Stimulated activated CD8-positive, alpha-beta memory T cell treated with anti-CD3 and anti-CD28 coated beads, Interleukin-15, amount 100 ng/mL, for 48 hours (primary cell): ENCODE measurements at places on chromosomes 7 and 10.

- no peak for DNase-seq
Observed at GRCh38 chr10:33094263-33095051, 136.4 kb upstream of the ITGB1 start.

DNA sequence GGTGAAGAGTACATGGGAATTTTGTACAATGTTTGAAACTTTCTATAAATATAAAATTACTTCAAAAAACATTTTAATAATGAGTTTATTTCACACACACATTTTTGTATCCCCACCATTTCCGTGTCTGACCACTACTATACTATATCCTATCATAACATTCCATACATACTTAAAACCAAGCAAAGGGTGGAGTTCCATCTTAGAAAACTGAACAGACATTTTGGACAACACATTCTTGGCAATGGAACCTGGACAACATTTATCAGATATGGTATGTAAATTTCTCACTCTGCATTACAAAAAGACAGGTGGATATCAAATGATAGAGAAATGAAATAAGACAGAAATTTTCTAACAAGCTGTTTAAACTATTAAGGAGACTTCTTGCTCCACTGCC is 168.9 kb downstream of the TWIST1 start:
- DNase-seq, result no peak

GRCh38 chr10:35872671-35873070 is 230.6 kb upstream of the FZD8 start:
- no peak for DNase-seq

DNA sequence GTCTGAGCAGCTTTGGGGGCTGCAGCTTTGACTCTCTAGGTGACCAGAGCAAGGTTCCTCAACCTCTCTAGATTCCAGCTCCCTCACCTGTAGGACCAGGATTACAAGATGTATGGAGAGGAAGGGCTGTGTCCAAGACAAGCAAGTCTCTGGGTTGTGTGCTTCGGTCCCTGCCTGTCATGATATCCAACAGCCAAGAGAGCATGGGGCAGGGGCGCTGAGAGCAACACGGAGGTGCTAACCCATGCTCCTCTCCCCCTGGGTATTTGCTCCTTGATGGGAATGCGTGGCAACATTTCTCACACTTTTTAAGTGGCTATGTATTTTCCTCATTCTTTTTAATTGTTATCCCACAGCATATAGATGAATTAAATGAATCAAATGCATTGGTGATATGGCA is 10.3 kb downstream of the CDHR1 start:
- no peak for DNase-seq

- no peak for DNase-seq
Observed at GRCh38 chr7:16619979-16620408, 25.6 kb downstream of the ANKMY2 start.

GRCh38 chr7:66877577-66878300 is 43.3 kb upstream of the TMEM248 start:
- no peak for DNase-seq

DNA sequence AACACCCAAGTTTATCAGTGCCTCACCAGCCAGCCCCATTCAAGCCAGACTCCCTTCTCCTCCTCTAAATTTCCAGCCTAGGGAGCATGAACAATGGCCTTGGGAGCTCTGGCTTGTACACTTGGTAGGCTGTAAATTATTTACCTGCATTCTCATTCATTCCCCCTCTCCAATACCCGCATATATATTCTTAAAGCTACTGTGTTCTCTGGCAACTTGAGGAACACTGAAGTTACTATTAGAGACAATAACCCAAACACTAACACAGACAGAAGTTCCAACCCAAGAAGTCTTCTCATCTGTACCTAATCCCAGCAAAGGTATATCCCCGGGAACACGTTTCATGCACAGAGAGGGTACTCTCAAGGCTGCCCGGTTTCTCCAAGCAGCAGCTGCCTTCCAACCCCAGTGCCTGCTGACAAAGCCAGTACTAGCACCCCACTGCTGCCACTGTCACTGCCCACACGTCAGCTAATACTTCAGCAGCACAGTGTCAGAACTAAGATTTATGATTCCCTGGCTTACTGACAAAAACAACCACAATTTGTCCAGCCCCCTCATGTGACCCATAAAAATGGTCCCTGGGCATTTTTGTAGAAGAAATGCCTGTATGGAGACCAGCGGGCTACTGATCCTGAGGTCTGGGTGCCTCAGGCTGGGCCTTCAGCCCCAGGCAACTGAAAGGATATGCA is 3.1 kb downstream of the WDR91 start:
- no peak for DNase-seq

DNA sequence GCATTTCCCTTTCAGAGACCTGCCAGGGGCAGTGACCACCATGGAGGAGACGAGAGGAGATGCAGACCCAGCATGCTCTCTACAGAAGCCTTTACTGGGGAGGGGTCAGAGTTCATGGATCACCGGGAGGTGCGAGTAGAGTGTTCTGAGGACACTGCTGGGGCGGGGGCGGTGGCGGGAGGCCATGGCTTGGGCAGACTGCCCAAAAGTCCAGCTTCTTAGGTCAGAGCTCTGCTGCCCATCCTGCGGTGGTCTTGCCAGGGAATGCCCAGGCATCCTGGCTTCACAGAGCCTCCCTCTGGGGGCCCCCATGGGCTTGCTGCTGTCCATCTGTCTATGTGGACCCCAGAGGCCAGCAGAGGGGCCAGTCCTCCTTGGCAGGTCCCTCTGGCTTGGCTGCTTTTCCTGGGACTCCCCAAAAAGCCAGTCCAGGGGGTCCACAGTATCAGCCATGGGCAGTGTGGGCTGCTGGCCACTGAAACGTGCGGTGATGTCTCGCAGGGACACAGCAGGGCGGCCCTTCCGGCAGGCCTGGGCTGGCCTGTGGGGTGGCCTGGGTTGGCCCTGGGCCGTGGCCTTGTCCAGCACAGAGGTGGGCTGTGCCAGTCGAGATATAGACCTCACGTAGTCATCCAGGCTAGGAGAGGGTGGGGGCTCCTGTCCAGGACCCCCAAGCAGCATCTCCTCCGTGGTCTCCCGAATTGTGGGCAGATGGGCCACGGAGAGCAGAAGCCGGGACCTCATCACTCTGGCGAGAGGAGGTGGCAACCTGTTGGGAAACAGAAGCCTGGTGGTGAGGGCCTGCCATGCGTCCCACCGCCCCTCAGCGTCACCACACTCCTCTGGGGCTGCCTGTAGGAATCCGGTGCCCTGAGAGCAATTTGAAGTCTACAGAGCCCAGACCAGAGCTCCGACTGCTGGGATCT is 1.1 kb downstream of the DEPP1 start:
- DNase-seq, result no peak

- no peak for DNase-seq
Observed at GRCh38 chr10:73113551-73113950, 3.3 kb downstream of the NUDT13 start.

- DNase-seq, result no peak
Observed at GRCh38 chr7:54331311-54331710, 210.9 kb upstream of the VSTM2A start.

- DNase-seq, result no peak
Observed at GRCh38 chr7:134613623-134614347, 32.9 kb upstream of the BPGM start.

DNA sequence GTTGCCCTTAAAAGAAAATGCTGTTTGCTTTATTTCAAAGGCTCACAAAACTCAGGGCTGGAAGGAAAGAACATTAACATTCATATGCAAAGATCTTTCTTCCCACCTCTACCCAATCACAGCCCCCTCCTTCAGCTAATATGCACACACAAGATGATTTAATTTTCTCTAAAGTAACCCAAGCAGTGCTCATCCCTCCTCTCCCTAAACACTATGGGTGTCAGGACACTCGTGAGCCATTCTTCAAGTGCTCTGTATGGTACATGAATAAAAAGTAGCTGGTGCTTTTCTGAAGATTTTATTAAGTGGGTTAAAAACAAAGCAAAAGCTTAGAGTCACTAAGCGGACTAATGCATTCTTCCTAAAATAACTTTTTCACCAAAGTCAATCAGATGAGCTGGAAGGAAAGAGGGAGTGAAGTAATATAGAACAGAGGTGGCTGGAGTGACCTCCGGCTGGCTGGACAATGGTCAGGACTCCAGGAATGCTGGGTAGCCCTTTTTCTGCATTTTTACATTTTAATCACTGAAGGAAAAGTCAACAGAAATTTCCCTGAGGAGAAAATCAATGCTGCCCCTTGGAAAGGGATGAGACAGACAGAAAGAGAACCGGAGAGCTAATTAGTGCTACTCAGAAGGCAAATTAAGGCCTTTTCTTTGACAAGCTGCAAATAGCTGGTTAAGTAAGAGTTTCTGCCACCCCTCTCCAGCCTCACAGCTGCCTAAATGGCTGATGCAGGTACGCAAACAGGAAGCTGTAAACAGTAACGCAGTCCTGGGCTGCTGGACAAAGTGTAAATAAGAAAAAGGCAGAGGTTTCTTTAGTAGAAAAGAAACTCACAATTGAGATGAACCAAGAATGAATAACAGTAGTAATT is 6.6 kb downstream of the DGKI start:
- no peak for DNase-seq

- DNase-seq, result no peak
Observed at GRCh38 chr10:49360271-49361177, 35.4 kb downstream of the DRGX start.

DNA sequence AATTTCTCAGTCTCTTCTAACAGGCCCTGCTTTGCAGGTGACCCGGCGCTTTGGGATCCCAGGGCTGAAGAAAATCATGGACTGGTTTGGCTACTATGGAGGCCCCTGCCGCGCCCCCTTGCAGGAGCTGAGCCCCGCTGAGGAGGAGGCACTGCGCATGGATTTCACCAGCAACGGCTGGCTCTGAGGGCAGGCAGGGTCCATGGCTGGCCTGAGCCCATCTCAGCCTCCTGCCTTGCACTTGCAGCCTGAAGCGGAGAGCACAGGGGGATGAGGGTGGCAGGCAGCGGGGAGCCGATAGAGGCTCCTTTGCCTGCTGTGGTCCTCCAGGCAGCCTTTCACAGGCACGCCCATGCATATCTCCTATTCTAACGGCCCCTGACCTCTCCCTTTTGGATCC is 21.8 kb downstream of the MORN4 start:
- DNase-seq, result no peak

DNA sequence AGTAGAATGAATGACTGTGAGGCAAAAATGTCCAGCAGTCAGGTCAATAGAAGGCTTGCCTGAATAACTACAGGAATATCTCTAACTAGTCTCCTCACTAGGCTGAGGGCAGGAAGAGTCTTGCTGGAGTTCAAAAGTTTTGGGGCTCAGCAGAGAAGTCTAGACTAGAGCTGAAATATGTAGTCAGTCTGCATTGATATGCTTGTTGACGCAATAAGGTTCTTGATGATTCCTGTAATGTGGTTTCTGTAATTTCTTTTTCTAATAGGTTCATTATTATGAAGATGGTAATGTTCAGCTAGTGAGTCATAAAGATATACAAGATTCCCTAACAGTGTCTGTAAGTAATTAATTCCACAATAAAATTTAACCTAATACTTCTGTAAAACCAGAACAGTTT is 41.5 kb upstream of the ST7 start:
- no peak for DNase-seq

- DNase-seq, result no peak
Observed at GRCh38 chr7:44071726-44072363, 6.5 kb upstream of the PGAM2 start.

DNA sequence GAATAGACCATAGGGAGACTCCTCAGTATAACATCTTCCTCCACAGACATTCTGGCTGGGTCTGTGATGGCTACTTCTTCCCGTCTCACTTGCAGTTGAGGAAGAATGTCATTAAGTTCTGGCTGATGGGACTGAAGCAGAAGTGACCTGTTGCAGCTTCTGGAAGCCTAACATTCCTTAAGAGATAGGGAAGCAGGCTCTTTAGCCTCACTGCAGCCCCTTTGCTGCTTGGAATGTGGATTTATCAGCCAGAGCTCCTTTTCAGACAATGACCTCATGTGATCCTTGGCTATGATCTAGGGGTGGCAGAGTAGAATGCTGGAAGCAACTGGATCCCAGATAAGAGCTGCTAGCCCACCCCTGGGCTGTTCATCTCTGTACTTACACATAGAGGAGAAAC is 142.5 kb downstream of the RNF216 start:
- DNase-seq, result no peak

DNA sequence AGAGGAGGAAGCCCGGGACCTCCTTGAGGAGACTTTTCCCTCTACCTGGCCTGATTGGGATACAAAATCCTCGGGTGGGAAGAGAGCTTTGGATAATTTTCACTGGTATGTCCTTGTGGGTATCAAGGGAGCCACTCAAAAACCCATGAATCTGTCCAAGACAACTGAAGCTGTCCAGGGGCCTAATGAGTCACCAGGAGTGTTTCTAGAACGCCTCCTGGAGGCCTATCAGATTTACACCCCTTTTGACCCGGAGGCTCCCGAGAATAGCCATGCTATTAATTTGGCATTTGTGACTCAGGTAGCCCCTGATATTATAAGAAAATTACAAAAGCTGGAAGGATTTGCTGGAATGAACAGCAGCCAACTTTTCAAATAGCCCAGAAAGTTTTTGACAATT is 38.6 kb downstream of the ZNF25 start:
- DNase-seq, result no peak

- DNase-seq, result no peak
Observed at GRCh38 chr10:37952926-37953325, 23.5 kb downstream of the ZNF25 start.

GRCh38 chr7:38069052-38069451 is 109.0 kb upstream of the STARD3NL start:
- DNase-seq, result no peak

GRCh38 chr10:93123766-93124165 is 50.1 kb downstream of the CYP26A1 start:
- DNase-seq, result no peak

DNA sequence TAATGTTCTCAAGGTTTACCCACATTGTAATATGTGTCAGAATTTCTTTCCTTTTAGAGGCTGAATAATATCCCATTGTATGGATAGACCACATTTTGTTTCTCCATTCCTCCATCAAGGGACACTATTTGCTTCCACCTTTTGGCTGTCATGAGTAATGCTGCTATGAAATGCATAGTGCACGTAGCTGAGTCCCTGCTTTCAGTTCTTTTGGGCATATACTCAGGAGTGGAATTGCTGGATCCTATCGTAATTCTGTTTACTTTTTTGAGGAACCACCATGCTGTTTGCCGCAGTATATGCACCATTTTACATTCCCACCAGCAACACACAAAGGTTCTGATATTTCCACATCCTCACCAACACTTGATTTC is 60.0 kb downstream of the PRF1 start:
- DNase-seq, result no peak
